ENCODE measurements at places on chromosomes 16 and 17.

- no peak for DNase-seq
These were observed 154.8 kb downstream of the VPS53 start for GRCh38 chr17:559551-560431.

DNA sequence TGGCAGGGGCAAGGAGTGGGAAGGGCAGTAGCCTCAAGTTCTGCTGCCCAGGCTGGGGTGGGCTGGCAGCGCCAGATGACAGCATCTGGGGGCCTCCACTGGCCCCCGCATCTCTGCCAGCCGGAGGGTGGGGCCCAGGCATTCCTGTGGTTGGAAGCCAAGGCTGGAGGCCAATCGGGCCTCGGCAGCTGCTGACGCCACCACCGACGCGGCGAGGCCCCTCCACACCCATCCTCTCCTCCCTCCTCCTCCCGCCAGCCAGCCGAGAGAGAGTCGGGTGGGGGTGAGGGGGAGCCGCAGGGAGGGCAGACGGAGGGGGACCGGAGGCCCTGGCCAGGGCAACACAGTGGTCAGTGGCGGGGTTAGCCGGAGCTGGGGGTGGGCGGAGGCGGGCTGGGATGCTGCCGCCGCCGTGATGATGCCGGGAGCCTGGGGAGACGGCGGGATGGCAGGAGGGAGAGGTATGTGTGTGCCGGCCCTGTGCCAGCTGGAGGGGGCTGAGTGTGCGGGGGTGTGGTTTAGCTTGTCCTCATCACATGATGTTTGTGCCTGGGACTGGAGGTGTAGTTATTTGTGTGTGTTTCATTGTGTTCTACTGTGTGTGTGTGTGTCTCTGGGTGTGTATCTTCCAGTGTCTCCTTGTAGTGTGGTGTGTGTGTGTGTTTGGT lies 36.6 kb downstream of the ARHGAP23 start:
- no peak for DNase-seq

GRCh38 chr16:85028685-85029407 lies 1.3 kb downstream of the KIAA0513 start:
- peak; percentile 60 for DNase-seq

DNA sequence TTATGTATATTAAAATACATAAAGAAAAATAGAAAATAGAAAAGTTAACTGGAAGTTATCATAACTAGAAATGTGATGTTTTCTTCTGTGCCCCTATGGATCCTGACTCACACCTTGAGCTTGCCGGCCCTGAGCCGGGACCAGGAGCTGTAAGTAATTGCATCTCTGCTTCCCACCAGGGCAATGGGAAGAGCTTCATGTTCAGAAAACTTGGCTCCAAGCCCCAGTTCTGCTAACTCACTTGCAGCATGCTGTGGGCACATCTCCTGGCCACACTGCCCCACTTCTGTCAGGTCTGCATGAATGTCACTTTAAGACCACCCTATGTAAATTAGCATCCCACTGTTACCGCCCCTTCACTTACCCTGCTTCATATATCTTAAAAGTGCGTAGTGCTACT lies 37.2 kb downstream of the GNAO1 start:
- DNase-seq, result no peak

DNA sequence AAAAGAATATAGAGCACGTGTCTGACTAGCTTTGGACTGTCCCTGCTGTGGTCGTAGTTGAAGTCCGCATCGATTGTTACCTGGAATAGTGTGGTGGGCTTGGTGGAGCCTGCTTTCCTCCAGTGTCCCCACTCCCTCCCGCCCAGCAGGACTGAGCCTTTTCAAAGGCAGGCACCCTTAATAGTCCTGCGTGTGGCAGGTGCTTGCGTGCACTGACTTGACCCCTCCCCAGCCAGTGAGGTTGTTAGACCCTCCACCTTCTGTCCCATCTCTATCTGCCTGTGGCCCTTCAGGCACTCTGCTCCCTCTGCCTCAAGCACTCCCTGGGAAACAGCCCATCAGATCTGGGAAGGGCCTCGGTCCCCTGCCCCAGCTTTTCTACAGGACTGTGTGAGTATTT lies 36.6 kb downstream of the TMEM11 start:
- DNase-seq, result no peak

- no peak for DNase-seq
These were observed 931 bp upstream of the WIPF2 start for GRCh38 chr17:40218006-40218739.

- DNase-seq, result no peak
These were observed at the start of gene HSPB9 for GRCh38 chr17:42122371-42123303. HSPB9 (plus strand) TSS chr17:42122804; CDS start chr17:42122851, 47 bp downstream.

- peak; percentile 92 for DNase-seq
These were observed at the start of gene COASY for GRCh38 chr17:42561897-42562387. COASY (plus strand) TSS chr17:42562148; CDS start chr17:42562623, 475 bp downstream.

- DNase-seq, result no peak
These were observed 79.0 kb downstream of the ABCC1 start for GRCh38 chr16:16028311-16028999.

DNA sequence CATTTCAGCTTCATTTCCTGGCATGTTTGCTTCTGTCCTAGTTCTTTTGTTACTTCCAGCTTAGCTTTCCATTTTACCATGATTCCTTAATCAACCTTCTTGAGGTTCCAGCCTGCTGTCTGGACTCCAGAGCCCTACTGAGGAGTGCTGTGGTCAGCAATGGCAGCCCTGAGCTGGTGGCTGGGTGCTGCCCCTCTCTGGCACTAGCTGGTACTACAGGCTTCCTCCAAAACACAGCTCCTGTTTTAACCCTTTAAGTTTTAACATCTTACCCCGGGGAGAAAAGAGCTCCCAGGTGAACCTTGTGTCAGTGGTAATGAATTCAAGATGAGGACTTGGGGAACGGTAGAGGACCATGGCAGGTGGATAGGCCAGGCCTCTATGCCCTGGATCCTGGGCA lies 395.5 kb downstream of the TMEM114 start:
- DNase-seq, result no peak

DNA sequence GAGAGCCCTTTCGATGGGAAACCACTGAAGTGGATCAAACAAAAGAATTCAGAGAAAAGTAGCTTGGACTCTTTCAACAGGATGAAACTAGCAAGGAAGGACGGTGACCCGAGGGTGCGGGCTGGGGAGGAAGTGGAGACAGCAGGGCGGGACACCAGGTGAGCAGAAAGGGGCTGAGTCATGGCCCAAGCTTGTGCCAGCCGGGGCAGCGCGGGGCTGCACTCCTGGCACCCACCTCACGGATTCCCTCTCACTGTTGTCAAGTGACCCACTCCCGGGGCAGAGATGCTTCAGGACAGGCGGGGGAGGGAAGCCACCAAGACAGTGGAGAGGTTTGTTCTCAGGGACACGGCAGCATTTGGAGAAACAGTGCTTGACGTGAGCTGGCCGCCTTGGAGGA lies 10.7 kb upstream of the RNF222 start:
- no peak for DNase-seq

DNA sequence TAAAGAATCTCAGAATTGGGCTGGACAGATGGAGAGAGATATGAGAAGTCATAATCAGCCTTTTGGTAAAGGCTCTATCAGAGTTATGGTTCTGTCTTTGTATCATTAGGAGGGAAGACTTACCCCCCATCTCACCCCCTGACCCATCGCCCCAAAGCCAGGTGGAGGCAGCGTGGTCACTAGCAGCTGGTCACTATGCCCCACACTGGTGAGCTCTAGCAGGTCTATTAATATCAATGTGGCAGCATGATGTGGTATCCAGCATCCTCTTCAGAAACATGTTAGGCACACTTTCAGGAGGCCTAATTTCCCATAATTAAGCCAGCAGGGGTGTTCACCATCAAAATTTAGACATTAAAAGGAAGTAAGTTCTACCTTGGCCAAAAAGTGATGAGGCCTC lies 183.8 kb upstream of the COX10 start:
- DNase-seq, result no peak

DNA sequence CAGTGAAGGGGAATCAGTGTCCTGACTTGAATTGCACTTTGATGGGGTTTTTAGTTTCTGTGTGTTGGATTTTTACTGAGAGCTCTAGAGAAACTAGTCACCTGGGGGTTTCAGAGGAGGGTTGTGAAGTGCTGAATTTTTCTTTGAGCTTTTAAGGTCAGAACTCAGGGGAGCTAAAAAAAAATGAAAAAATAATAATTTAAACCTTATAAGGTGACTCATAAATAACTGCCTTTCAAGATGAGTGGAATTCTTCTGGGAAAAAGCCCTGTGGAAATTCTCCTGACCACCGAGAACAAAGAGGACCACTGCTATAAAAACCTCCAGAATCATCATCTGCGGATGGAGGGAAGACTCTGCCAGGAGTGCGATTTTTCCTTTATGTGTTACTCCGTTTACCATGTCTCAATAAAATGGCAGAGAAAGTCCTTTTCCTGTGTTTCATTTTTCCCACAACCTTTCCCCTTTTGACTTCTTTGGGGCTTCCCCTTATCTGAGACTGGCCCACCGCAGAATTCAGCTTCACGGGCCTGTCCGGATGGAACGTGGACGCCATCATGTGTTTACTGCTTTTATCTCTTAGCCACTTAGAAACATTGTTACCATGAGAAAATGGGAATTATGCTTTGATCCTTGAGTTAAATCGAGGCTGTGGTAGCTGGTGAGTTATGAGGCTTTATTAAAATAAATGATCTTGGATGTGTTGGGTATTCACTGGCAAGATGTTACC lies 39.7 kb downstream of the RPTOR start:
- no peak for DNase-seq

DNA sequence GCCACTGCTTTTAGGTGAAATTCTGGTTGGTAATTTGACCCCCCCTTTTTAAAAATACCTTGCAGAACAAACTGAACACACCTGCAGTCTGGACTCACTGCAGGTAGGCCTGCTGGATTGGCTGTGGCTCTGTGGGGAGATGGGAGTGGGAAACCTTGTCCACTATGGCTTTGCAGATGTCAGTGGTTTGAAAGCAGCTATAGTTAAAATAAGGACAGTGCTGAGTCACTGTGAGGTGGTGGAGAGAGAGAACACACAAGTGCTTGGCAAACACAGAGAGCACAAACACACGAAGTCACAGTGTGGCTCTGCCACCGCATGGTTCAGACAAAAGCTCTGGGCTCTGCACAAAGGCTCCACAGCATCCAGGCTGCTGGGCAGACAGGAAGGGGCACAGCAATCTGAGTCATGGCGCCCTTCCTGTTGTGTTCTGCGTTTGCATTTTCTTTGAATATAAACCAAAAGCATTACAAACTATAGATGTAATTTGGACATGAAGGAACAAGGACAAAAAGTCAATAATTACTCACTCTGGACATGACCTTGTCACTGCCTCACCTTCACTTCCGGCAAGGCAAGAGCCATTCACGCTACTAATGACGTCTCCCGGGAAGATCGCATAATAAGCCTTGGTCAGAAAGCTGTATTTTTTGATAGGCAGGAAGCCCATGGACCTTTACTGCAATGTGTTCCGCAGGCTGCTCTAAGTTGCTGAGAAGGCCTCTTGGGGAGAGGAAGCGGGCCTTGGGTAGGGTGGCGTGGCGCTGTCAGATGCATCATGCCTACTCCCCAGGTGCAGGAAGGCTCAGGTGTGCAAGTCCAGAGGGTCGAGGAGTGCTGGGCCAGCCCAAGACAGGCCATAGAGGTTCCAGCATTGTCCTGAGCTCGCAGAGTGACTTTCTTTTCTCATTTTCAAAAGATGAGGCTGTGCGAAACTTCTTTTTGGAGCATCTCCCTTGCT lies 60.1 kb upstream of the MED9 start:
- no peak for DNase-seq

DNA sequence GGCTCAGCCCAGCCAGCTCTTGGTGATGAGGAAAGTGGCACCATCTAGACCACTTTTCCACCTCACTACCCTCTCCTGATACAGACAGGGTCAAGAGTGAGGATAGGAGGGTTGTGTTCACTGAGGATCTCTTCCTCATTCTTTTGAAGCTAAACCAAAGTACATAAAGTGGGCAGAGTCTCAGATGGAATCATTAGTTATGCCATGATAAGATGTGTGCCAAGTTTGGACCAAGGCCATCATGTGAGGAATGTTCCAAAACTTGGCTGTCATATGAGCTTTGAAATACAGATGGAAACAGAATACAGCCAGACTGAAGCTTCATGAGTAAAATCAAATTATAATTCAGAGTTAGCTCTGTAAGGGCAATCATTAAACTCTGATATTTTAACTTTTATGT lies 37.2 kb downstream of the ACSM1 start:
- no peak for DNase-seq

GRCh38 chr17:9306086-9306485 lies 269.5 kb downstream of the STX8 start:
- DNase-seq, result no peak

DNA sequence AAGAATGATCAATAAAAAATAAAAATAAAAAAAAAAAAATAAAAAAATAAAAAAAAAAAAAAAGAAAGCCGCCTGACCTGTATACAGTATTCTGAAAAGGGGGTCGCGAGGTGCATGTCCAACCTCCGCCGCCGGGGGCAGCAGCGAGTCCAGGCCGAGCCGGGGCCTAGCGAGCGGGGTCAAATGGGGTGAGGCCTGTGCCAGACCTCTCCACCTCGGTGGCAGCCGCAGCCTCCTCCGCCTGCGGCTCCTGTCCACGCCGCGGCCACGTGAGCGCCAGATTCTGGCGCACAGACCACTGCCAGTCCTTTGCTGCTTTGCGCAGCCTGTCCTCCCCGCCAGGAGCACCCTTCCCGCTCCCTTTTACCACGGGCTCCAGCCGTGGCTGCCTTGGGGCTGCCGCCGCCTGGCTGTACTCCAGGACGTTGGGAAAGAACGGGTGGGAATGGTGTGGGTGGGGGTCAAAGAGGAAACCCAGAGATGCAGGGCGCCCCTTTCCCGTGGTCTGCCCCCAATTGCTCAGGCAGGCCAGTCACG lies 2.4 kb upstream of the BCKDK start:
- peak; percentile 82 for DNase-seq

- no peak for DNase-seq
These were observed 46.5 kb downstream of the STX8 start for GRCh38 chr17:9529033-9529700.

DNA sequence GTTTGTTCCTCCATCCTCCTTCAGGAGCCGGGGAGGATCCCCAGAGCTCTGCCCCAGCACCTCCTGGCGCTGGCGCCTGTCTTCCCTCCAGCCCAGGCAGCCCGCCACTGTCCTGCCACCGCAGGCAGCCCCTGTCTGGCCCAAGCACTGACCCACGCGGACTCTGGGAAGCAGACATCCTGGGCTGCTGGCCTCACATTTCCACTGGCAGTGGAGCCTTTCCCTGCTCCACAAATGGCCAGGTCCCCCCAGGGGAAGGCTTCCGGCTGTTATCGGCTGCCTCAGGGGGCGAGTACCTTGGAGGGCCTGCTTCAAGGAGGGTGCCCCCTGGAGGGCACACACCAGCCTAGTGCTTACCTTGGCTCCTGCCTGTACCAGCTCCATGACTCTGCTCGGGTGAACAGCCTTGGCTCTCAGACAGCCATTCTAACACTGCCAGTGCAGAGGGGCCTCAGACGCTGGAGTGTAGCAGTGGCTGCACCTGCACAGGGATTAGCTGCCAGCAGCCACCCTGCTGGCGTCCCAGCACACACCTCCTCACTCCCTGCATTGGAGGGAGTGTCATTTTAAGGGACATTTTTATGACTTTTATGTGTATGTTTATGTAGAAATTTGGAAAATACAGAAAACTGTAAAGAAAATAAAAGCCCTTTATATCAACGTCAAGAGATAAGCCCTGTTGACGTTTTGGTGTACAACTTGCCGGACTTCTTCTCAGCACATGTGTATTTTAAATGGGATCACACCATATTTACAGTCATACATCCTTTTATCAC lies 21.0 kb downstream of the ACE start:
- DNase-seq, result no peak

GRCh38 chr17:68431661-68432071 lies 25.6 kb downstream of the WIPI1 start:
- no peak for DNase-seq
